H54 (cell line): ENCODE measurements at places on chromosomes 6 and 20.

DNA sequence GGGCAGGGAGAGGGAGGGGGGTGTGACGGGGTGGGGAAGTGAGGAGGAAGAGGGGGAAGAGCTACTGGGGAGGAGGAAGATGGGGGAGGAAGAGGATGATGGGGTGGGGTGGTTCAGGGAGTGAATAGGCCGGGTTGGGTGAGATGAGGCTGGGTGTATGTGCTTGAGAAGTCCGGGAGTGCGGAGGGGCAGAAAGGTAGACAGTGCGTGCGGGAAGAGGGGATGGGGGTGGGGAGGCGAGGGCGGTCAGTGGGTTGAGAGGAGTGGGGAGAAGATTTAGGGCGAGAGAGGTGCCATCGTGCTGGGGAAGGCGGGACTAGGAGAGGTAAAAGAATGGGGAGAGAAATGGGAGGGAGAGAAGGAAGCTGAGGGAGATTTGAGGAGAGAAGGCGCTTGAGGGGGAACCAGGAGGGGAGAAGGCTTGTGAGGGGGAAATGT, 30.9 kb upstream of the NOTCH4 start:
- DNase-seq, result peak; percentile 24

DNA sequence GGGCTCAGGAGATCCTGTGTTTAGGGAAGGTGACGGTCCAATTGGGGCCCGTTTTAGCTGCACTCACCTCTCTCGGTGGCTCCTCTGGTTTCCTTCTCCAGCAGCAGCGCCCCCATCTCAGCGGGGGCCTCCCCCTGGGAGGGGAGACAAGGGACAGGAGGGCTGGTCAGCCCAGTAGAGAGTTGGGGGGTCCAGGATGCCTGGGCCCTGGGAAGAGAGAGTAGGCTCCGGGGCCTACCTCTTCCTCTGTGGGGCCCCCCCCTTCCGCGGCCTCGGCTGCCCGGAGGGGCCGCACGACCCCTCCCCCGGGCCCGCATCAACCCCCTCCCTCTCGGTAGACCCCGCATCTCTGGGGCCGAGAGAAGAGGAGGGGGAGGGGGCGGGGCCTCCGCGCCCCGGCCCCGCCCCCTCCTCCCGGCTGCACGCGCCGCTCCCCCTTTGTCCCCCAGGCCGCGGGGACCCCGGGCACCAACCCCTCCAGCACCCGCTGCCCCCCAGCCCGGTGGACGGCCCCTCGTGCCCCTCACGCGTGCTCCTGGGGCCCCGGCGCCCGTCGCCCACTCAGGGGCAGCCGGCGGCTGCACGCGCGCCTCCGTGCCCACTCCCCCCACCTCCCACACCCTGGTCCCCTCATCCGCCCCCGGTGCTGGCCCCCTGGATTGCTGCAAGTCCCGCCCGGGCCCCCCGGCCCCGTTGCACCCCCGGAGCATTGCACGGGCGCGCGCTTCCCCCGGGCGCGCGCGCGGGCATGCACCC, 464 bp downstream of the EHMT2 start:
- no peak for DNase-seq

DNA sequence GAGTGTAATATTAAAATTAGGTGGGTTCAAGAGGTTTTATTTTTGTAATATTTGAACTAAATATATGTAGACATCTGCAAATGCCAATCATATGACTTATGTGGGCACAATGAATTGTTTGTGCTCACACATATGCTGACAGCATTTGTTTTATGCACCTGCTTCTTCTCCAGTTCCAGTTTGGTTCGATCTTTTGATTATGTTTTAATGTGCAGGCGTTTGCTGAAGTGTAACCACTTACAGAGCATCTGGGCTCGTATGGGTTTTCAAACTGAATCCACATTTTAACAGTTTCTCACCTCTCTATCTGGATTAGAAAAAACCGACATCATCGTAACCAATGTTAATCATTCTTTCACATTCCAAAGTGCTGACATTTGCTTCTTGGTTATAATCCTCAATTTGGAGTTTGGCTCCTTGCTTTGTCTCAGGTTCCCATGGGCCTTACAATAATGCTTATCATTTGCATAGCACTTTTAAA, 129.1 kb upstream of the SPACA1 start:
- no peak for DNase-seq

DNA sequence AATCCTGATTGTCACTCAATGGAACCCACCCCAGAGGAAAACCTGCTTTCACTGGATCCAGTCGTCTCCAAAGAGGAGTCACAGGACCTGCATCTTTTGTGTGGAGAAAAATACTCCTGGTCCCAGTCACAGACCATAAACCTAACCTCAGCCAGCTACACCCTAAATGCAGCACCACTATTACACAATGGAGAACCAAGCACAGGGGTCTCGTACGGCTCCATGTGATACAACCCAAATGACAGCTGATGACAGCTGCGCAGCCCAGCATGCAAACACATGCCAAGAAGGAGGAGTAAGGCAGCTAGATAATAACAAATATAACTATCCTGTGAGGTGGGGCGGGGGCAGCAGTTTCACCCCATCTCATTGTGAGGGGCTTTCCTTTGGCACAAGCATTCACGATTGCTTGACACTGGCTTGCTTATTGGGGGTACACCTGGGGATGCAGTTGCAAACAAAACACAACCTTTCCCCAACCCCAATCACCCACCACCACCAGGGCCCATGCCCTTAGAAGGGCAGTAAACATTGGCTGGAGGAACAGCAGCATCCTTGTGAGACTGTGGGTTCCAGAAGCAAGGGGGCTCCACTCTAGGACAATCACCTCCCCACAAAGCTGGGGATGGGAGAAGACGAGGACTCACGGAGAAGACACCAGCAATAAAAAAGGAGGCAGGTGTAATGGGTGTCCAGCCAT, 51.5 kb downstream of the TRERF1 start:
- DNase-seq, result no peak

DNA sequence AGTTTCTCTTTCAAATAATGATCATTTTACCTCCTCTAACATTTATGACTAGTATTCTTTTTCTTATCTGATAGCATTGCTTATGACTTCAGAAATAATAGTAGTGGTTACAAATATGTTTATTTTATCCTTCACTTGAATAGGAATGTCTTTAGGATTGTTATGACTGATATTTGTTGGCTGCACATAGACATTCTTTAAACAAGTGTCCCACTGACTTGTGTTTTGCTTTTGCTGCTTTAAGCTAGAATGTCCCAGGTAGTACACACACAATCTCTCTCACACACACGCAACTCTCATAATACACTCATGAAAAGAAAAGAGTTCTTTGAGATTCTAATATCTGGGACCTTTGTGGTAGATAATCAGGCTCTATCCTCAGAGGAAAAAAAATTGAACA, 21.6 kb downstream of the KIAA1586 start:
- DNase-seq, result no peak

GRCh38 chr6:170363255-170363654, 56.7 kb downstream of the FAM120B start:
- no peak for DNase-seq

GRCh38 chr6:13378669-13379590, 50.6 kb upstream of the TBC1D7 start:
- DNase-seq, result no peak

DNA sequence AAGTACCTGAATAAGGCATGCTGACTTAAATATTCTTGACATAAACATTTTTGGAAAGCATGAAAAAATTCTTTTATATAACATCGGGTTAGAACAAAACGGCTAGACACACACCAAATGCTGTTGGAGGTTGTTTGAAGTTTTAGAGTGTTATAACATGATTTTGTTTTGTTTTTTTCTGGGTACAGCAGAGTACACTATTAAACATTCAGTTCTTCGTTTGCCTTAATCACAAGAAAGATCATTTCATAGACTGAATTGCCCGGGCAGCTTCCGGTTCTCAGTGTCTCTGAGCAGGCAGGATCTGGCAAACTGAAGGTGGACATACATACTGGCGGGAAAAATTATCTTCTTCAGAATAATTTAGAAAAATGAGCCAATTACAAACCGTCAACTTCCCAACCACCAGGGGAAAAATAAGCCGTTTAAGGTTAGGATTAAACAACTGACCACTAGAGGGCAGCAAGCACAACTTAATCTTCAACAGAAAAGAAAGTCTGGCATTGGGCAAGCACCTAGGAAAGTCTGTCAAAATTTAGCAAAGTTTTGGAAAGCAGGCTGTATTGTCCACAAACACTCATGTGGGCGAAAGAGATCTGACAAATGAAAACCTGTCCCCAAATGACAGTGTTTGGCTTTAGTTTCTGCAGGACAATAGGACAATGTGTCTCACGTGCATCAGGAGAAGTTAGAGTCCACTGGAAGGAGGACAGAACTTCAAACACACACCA, 15.0 kb downstream of the ZNF217 start:
- peak; percentile 36 for DNase-seq

DNA sequence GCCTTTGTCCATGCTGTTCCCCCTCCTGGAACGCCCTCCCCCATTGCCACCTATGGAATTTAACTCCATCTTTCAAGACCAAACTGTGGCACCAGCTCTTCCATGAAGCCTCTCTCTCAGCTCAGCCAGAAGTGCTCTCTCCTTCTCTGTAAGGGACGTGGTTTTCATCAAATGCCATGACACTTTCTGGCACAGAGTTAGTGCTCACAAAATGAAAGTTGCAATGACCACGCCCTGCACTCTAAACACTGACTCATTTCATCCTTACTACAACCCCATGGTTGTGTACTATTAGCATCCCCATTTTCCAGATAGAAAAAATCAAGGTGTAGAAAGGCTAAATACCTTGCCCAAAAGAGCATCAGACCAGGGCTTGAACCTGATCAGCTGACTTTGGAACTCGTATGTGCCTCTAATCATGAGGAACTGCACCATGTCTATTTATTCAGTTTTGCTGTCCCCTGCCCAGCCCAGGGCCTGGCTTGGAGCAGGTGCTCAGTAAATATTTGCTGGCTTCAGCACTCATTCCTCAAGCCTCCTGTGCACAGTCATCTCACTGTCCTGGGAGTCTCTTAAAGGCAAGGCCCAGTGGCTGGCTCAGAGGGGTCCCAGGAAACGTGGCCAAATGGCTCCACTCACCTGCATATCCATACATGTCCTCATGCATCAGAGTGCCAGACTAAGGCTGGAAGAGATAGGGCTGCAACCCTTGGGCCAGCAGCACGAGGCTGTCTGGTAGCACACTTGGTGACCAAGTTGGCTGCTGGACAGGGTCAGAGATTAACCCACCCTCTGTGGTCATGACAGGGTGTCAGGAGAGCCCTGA, 77.9 kb downstream of the MRPL14 start:
- DNase-seq, result no peak

GRCh38 chr6:141685416-141685815, 447.3 kb upstream of the GJE1 start:
- DNase-seq, result no peak
